Hematopoietic multipotent progenitor cell (in vitro differentiated cells): ENCODE measurements at places on chromosomes 6 and 20.

GRCh38 chr6:101069191-101069795, 188.2 kb upstream of the ASCC3 start:
- DNase-seq = no peak

- DNase-seq = no peak
Measured at GRCh38 chr20:64091770-64092169, 7.6 kb upstream of the LKAAEAR1 start.

DNA sequence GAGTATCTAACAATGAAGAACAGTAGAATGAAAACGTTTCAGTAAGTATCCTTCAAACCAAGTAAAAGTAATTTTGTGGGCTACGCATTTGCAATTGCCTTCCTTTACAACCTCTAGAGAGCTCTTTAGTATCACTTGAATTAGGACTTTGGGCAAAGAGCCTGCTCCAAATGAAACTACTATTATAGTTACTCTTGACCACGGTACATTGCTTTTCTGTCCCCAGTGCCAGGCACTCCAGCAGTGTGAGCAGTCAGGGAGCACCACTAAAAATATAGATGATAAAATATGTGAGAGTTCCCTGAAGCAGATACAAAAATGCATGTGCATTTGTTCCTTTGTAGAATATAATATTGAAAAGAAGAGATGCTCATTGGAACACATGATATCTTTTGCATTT, 450.1 kb upstream of the MANEA start:
- no peak for DNase-seq

DNA sequence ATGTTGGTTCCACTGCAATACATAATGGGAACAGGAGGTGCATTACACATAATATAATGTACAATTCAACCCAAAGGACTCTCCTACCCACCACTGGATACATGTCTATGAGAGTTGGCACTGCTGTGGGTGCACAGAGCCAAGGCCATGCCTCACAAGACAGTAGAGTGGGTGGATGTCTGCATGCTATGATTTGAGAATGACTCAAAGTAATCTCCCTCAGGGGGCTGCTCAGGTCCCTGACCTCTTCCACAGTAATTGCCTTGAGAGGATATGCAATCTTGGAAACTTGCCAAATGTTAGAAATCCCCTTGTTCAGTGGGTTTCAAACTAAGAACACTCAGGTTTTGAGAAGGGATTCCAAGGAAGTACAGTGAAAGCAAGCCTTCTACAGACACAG, 79.0 kb downstream of the ANKEF1 start:
- DNase-seq = no peak

DNA sequence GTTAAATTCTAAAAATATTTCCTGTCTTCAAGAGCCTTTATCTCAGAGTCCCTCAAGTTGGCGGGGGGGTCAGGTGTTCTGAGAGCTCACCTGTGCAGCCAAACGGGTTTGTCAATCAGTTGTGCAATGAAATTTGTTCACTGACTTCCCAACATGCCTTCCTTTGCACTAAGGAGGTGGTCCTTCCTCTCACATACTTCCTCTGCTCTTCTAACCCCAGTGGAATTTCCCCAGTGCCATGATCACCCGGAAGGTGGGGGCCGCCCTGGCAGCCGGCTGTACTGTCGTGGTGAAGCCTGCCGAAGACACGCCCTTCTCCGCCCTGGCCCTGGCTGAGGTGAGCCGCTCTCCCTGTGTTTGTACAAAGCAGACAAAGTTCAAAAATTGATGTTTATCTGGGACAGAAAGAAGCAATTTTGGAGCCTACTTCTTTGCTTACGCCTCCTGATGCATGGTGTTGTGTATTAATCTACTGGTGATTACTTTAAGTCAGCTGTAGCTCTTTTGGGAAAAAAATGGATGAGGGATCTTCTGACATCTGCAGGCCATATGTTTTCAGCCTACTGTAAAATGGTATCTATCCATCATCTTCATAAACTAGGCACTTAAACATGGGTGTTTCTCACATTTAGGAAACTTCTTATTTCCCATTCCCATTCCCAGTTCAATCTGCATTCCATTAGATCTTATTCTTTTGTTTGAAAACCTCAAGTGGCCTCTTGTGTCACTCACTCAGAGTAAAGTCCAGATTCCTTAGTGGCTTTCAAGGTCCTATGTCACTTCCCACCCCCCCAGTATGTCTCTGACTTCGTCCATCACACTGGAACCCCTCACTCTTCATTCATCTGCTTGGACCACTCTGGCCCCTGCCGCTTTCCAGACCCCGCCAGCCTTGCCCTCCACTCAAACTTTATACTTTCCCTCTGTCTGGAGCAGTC, 10.1 kb downstream of the ALDH5A1 start:
- DNase-seq = no peak

DNA sequence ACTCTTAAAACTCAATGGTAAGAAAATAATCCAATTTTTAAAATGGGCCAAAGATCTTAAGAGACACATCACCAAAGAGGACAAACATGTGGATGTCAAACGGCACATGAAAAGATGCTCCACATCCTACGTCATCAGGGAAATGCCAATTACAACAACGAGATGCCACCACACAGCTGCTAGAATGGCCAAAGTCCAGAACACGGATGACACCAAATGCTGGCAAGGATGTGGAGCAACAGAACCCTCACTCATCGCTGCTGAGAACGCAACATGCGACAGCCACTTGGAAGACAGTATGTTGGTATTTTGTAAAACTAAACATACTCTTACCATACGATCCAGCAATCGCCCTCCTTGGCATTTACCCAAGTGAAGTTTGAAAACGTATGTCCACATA, 132.8 kb upstream of the CDH4 start:
- DNase-seq = no peak

DNA sequence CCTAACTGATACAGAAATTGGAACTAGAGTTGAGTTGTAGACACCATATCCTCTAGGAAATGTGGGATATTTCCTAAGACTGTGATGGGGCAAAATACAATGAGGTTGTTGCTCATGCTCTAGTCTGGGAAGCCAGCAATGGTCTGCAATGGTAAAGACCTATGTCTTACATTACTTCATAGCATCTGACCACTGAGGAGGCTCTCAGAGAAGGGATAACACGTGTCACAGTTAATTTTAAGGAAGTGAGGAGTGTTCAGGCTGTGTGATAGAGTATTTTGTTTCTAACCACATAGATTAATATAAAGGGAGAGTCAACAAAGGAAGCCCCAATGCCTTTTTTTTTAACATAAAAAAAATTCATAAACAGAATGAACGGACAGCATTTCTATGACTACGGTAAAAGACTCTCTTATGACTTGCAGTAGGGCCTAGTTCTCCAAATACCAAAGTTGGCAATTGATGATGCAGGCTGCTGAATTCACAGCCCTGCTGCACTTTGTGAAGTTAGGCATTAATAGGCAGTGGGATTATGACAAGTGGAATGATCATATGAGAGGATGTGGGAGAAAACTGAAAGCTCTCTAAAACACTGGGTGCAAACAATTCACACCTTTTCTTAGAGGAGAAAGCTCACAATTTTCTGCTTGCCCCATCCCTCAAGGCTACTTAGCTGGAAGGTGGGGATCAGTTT, 13.7 kb downstream of the KCNS1 start:
- no peak for DNase-seq

DNA sequence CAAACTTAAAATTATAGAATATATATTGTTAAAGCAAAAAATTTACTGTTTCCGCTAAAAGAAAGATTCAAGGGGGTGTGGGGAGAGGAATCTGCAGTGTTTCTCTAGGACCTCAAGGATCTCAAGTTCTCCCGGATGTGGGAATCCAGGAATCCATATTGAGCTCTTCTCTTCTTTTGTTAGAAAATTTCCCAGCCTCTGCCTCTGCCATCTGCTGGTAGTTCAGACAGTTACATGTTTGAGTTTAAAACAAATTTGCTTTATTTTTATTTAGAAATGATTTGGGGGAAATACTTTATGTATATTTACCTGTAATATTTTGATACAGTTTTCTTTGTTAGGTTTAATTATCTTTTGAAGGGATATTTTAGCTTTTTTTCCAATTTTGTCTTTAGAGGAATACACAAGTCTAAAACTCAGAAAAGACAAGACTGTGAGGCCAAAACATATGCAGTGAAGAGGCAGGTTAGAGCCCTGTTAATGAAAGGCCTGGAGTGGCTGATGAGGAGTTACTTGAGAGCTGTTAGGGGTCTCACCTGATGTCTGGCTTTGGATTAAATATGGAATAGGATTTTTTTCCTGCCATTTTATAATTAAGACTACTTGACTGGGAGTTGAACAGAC, 268.8 kb downstream of the ARID1B start:
- DNase-seq = no peak

DNA sequence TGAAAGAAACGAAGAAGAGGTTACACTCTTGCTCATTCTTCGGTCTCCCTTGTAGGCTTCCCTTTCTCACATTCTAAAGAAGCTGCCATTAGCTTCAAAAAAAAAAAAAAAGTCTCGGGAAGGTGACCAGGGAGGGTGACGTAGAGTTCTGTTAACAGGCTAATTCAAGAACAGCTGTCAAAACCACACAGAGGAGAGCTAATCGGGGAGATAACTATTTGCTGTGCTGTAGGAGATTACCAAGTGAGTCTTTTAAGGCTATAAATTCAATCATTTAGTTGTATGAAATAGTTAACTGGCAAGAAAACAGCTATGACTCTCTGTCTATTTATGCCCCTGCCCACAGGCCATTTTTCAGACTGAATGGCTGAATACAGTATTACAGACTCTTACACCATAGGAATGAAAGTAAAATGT, 256.8 kb downstream of the SYNE1 start:
- DNase-seq = no peak

DNA sequence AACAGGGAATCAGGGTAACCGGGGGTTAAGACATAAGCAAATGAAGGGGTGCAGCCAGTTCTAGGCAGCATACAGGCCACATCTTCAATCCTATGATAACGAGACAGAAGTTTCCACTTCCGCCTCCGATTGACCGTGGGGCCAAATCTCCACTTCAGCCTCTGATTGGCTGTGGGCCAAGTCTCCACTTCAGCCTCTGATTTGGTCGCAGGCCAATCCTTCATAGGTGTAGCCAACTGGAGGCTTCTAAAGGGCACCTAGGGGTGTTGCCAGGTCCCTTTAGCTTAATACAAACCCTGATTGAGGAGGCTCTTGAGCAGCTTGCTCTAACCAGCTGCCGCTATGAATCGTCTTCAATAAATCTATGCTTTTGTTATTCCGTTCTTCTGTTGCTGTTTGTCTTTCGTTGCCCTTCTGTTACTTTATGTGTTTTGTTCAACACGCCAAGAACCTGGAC, 2.1 kb upstream of the ERGIC3 start:
- DNase-seq = peak; percentile 81

- peak; percentile 52 for DNase-seq
Measured at GRCh38 chr20:33162753-33163152, 5.2 kb upstream of the BPIFA2 start.

- DNase-seq = no peak
Measured at GRCh38 chr20:56995635-56996075, 270.8 kb downstream of the BMP7 start.

GRCh38 chr20:19253316-19253715, 40.9 kb downstream of the SLC24A3 start:
- DNase-seq = no peak

GRCh38 chr6:29705389-29706231, 17.6 kb upstream of the HLA-F start:
- no peak for DNase-seq

DNA sequence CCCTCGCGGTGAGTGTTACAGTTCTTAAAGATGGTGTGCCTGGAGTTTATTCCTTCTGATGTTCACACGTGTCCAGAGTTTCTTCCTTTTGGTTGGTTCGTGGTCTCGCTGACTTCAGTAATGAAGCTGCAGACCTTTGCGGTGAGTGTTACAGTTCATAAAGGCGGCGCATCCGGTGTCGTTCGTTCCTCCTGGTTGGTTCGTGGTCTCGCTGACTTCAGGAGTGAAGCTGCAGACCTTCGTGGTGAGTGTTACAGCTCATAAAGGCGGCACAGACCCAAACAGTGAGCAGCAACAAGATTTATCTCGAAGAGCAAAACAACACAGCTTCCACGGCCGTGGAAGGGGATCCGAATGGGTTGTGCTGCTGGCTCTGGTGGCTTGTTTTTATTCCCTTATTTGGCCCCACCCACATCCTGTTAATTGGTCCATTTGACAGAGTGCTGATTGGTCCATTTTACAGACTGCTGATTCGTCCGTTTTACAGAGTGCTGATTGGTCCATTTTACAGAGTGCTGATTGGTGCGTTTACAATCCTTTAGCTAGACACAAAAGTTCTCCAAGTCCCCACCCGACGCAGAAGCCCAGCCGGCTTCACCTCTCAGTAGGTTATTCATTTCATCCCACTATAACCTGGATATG, 48.2 kb upstream of the ARG1 start:
- no peak for DNase-seq

- no peak for DNase-seq
Measured at GRCh38 chr20:58450254-58450653, 61.2 kb downstream of the VAPB start.

DNA sequence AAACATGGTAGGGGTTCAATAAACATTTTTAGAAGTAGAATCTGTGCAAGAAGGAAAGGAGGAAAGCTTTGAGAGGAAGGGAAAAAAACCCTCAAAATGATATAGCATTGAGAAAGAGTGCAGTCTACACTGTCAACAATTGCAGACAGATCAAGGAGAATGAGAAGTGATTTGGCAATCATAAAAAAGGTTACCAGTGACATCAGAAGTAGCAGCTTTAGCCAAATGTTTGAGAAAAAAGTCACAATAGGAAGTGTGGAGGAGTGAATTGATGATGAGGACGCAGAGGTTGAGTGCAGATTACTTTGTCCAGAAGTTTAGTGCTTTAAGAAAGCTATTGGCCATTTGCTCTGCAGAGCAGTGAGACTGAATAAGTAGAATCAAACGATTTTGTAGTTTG, 155.0 kb downstream of the GJA1 start:
- DNase-seq = no peak

DNA sequence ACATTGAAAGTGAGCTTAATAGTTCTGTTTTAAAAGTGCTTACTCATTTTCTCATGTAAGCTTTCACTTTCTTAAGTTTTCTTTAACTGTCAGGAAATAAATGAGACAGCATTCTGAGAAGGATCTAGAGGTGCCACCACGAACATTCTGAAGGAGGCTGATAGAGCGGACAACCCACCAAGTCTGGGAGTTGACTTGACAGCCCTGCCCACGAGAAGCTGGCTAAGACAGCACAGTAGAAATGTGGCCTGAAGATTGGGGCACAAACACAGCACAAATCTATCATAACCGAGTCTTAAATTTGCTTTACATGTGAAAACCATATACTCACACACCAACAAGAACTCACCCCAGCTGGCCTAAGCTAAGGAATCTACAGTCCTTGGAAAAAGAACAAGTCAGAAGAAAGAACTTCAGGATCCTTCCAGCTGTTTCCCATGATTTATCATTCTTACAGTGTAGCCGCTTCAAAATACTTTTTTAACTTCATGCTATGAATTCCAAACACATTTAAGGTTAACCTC, 144.2 kb upstream of the TNFAIP3 start:
- DNase-seq = no peak

GRCh38 chr6:141824350-141824749, 308.4 kb upstream of the GJE1 start:
- DNase-seq = no peak

DNA sequence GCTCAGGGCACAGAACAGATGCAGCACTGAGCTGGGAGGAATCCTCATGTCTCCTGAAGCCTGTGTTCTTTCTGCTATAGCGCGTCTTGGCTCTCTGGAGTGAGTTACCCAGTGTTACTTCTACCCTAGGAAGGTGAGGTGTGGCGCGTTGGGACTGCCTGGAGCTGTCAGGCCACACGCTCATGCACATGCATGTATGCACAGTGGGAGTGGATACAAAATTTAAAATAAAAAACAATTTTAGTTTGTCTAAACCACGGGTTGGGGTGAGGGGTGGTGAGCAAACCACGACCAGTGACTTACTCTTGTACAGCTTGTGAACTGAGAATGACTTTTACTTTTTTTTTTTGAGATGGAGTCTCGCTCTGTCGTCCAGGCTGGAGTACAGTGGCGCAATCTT, 298.6 kb upstream of the SUPT3H start:
- DNase-seq = no peak
